WTC11 (cell line): ENCODE measurements at places on chromosomes 16 and 17. TPM values are rescaled to one million over a fixed set of nuclear protein-coding genes. Genes with fewer than 3 reads are reported as not detected.

DNA sequence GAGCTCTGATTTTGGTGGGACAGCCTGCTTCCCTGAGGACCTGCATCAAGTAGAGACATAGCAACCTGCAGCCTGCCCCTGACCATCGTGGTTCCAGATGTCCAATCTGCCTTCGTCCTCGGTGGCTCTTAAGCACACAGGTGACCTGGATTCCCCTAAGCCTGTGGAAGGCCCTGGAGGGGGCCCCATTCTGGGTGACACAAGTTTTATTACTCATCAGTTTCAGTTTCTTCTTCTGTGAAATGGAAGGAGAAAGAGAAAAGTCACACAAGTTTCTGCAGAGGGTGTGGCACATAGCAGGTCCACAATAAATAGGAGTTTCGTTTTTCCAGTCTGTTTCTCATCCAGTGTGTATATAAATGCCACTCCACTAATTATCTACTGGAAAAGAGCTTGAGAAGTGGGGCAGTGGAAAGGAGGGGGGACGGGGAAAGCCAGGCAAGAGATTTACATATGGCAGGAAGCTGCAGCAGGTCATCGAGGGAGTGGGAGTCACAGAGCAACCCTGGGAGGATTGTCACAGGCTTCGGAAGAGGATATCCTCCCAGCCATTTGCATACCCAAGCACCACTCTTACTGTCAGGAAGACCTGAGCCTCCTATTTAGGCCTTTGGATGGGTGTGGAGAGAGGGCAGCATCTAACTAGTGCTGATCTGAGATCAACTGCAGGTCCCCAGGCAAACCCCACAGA, 10.0 kb upstream of the NOS2 start:
- no peak for DNase-seq

DNA sequence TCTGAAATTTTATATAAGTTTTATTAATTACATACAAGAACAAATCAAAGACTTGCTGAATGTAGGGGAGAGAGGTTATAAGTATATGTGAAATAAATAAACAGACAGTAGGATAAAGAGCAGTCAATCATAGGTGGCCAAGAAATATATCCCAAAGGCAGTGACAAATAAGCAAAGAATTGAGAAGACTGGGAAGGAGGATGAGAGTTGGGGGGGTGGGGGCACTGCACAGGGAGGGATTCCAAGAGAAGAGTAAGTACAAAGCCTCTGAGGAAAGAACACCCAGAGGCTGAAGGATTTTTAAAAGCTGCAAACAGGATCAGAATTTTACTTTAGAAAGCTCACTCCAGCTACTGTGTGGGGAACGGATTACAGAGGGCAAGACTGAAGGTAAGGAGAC, 2.8 kb downstream of the PELP1 start:
- DNase-seq: no peak

DNA sequence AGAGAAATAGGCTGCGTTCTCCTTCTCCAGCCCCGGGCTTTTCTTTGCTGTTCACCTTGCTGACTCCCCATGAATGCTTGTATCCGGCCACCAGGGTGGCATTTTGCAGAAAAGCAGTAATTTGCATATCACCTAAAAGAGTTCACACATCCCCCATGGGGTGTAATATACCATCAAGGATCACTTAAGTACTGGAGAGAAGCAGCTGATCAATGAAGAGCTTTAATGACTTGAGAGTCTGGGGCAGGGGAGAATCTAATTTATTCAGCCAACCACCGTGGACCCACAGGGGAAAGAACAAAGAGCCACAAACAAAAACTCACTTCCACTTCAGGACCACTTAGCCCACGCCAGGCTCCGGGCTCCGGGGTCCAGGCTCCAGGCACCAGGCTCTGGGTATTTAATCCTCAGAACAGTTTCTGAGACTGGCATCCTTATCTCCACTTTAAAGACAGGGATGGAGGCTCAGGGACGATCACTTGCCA, 33.9 kb upstream of the SEC14L1 start:
- DNase-seq: no peak

DNA sequence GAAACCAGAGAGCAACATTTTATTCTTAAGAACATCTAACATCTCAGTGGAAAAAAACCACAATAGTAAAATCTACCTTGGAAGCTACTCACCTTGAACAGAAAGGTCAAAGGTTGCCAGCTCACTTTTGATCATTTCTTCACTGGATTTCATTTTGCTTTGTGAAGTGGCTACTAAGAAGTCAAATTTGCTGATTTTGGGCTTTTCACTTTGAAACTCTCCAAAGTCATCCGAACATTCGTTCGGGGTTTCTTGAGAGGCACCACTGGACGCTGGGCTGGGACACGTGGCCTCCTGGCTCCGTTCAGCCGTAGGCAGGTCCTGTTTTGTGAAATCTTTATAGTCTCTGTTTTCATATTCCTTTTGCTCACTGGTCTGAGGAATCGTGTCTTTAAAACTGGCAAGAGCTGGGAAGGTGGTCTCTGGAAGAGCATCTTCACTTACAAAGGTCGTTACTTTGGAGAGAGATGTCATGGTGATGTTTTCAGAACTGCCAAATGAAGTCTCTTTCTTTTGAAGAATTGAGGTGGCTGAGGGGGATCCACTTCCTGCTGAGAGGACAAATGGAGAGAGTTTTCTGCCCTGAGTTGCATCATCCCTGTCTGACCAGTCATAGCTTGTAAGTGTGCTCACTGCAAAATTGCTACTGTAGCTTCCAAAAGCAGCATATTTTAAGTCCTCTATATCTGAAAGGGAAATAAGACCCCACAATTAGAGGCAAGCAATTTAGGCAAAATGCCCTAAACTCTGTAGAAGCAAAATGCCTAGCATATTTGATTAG, 52.4 kb downstream of the DUSP14 start:
- no peak for DNase-seq

GRCh38 chr16:27642756-27643155, 92.8 kb downstream of the KATNIP start:
- peak; percentile 49 for DNase-seq

- no peak for DNase-seq
These were observed 7.9 kb downstream of the KLHDC4 start for GRCh38 chr16:87757841-87758426.

- peak; percentile 81 for DNase-seq
These were observed 13.1 kb downstream of the FMNL1 start for GRCh38 chr17:45234641-45235415.

DNA sequence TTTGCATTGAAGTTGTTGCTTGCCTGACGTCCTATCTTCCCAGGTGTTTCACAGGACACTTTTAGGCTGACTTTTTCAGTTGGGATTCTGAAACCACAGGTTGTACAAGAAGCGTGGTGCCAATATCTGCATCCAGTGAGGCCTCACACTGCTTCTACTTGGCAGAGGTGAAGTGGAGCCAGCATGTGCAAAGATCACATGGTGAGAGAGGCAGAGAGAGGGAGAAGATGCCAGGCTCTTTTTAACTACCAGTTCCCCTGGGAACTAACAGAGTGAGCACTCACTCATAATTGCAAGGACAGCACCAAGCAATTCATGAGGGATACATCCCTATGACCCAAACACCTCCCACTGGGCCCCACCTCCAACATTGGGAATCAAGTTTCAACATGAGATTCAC, 5.8 kb upstream of the ABCA6 start:
- no peak for DNase-seq

DNA sequence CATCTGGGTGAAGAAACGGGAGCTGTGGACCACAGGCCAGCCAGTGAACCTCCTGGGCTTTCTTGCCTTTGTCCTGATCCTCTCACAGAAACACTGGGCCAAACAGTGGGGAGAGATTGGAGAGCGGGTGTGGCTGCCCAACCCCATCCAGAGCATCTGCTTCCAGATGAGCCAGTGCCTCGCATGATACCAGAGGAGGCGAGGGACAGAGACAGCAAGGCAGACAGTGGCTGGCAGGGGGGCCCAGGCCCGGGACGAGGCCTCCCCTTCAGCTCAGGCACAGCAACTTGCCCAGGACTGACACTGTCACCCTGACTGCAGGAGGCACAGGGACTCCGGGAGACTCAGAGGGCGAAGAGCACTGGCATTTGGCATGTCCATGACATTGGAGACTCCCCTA, 12.0 kb downstream of the ARHGEF15 start:
- DNase-seq: no peak

GRCh38 chr16:89134269-89134668, 37.3 kb upstream of the CDH15 start:
- DNase-seq: no peak

Gene TEX14
- total RNA-seq: 0.76 to 1.4 TPM (median 1.3 TPM) in 3 replicates

Gene DUS1L
- 99.6 to 120 TPM (median 106 TPM) in 3 replicates for total RNA-seq

Gene ZDHHC7
- total RNA-seq: 35.7 to 38.7 TPM (median 38.1 TPM) in 3 replicates
